Peyer's patch (tissue), 4 donors: ENCODE measurements at places on chromosomes 7 and 10. TPM values are rescaled to one million over a fixed set of nuclear protein-coding genes. Genes with fewer than 3 reads are reported as not detected.

GPR85 gene
- not detected for total RNA-seq

ENKUR gene
- total RNA-seq = 0.38 TPM

PON1 gene
- total RNA-seq = not detected

PNLIP gene
- not detected for total RNA-seq

C7orf33 gene
- total RNA-seq = not detected

LRIT1 gene
- not detected for total RNA-seq

MACROH2A2 gene
- 11.0 TPM for total RNA-seq

PLAU gene
- 2.4 TPM for total RNA-seq

INHBA gene
- 0.19 TPM for total RNA-seq

DNA sequence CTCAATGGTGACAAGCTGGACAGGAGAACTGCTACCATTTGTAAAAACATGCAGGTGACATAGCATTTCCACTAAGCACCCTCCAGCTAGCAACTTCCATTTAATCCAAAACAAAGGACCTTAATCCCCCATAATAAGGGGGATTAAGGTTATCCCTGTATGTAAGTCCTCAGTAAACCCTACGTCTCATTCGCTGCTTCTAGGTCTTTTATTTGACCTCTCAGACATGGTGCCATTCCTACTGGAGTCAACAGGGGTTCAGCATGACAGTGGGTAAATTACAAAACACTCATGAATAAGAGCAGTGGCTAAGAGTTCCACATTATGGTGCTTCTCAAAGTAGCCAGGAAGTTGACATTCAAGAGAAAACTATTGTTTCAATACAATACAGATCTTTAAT is 121.8 kb upstream of the CAV2 start:
- no peaks in the 10 kb centered on the region for H3K27me3 ChIP-seq
- no peak overlapping the region for H3K27ac ChIP-seq
- no peaks in the 10 kb centered on the region for H3K4me1 ChIP-seq
- no peak overlapping the region for H3K4me3 ChIP-seq

GRCh38 chr10:78814407-78814806 is 254.4 kb upstream of the ZMIZ1 start:
- H3K27ac ChIP-seq = no peak overlapping the region
- no peaks in the 10 kb centered on the region for H3K27me3 ChIP-seq
- no peak for DNase-seq
- no peaks in the 10 kb centered on the region for H3K4me1 ChIP-seq
- H3K4me3 ChIP-seq = no peak overlapping the region

- H3K27ac ChIP-seq = no peak overlapping the region
- H3K4me3 ChIP-seq = no peak overlapping the region
- H3K36me3 ChIP-seq = no peaks in the 10 kb centered on the region
- no peaks in the 10 kb centered on the region for H3K4me1 ChIP-seq
- DNase-seq = no peak
Measured at GRCh38 chr10:12564173-12564572, 214.8 kb downstream of the CAMK1D start.

DNA sequence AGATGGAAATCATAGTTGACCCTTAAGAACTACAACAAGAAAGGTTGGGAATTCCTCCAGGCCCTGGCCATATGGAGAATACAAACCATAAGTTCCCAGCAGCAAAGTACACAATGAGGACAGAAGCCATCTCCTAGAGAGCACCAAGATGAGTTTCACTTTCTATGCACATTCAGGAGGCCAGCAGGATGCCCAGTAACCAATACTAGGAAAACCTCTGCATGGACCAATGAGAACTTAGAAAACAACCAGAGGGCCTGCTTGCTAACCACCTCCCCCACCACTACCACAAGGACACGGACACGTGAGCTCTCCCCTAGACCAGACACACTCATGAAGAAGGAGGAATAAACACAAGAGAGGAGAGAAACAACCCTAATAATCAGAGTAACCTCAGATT is 56.3 kb downstream of the IFIT5 start:
- no peaks in the 10 kb centered on the region for H3K36me3 ChIP-seq
- H3K4me3 ChIP-seq = no peak overlapping the region

- no peak overlapping the region for H3K4me3 ChIP-seq
- no peaks in the 10 kb centered on the region for H3K4me1 ChIP-seq
- H3K36me3 ChIP-seq = no peaks in the 10 kb centered on the region
- no peaks in the 10 kb centered on the region for H3K27me3 ChIP-seq
- no peak overlapping the region for H3K27ac ChIP-seq
- DNase-seq = no peak
Measured at GRCh38 chr10:28381466-28381865, 78.6 kb upstream of the MPP7 start.

- DNase-seq = no peak
- no peaks in the 10 kb centered on the region for H3K4me1 ChIP-seq
- no peaks in the 10 kb centered on the region for H3K36me3 ChIP-seq
- peak overlapping the region; percentile 23 for H3K27ac ChIP-seq
Measured at GRCh38 chr7:37440738-37441385, 7.8 kb downstream of the ELMO1 start.

GRCh38 chr7:1569440-1569832 is 396 bp downstream of the PSMG3 start:
- no peaks in the 10 kb centered on the region for H3K27me3 ChIP-seq
- no peak for DNase-seq
- peaks cover 31% of the 10 kb centered on the region for H3K4me1 ChIP-seq

DNA sequence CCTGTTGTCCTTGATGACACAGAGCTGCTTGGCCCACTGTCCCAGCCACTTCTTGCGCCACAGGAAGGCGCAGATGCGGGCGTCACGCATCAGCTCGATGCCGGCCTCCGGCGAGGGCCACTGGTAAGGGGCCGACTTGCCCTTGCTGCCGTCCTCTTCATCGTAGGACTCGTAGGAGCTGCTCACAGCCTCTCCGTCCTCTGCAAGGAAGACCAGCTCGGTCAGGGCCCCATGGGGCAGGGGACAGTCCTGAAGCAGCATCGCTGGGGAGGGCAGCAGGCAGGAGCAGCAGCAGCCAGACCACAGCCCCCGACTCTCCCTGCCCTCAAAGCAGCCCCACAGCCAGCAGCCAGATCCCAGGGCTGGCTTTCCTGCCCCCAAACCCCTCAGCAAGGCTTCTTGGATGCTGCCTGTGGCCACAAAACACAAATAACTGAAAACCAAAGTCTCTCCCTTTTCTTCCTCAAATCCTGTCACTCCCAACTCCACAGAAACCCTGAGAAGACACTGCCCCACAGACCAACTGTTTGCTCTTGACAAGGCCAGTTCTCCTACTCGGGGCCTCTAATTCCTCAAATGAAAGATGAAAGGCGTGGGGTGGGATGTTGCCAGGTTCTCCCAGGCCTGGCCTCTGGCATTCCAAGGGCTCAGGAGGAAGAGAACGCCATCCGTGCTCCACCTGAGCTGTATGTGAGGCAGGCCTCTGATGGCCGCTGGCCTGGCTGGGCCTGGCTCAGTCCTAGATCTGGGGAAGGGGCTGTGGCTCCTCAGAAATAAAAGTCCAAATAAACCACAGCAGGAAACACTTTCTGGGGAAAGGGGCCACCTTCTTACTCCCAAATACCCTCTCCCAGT is 76.7 kb downstream of the VWA2 start:
- no peak overlapping the region for H3K27ac ChIP-seq
- DNase-seq = peak; percentile 31
- H3K36me3 ChIP-seq = peaks cover 12% of the 10 kb centered on the region
- H3K4me3 ChIP-seq = no peak overlapping the region
- H3K27me3 ChIP-seq = no peaks in the 10 kb centered on the region
- H3K4me1 ChIP-seq = no peaks in the 10 kb centered on the region

GRCh38 chr7:16546921-16547505 is 20.4 kb downstream of the LRRC72 start:
- H3K36me3 ChIP-seq = no peaks in the 10 kb centered on the region
- no peak overlapping the region for H3K4me3 ChIP-seq
- no peaks in the 10 kb centered on the region for H3K27me3 ChIP-seq

DNA sequence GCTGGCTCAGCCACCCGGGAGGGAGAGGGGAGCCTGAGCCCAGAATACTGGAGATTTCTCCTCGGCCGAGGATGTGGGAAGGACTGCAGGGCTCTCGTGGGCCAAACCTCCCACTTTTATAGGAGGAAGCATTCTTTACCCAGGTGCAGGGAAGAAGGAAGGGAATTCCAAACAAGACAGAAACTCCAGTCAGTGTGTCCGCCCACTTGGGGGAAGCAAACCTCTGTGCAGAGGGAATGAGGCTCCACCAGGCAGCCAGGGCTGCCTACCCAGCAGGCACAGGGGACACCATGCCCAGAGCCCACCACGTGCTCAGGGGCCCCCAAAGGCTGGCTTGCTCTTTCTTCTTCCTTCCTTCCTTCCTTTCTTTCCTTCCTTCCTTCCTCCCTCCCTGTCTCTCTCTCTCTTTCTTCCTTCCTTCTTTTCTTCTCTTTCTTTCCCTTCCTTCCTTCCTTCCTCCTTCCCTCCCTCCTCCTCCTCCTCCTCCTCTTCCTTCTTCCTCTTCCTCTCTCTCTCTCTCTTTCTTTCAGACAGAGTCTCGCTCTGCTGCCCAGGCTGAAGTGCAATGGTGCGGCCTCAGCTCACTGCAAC is 15.4 kb upstream of the FZD9 start:
- H3K27ac ChIP-seq = no peak overlapping the region
- no peaks in the 10 kb centered on the region for H3K36me3 ChIP-seq
- H3K27me3 ChIP-seq = no peaks in the 10 kb centered on the region
- no peak for DNase-seq

GRCh38 chr7:102061981-102062390 is 224.7 kb upstream of the SH2B2 start:
- H3K27ac ChIP-seq = no peak overlapping the region
- peak; percentile 29 for DNase-seq
- H3K4me1 ChIP-seq = no peaks in the 10 kb centered on the region
- no peak overlapping the region for H3K4me3 ChIP-seq
- no peaks in the 10 kb centered on the region for H3K36me3 ChIP-seq
- H3K27me3 ChIP-seq = no peaks in the 10 kb centered on the region
